ENCODE measurements at places on chromosomes 13 and 19.

DNA sequence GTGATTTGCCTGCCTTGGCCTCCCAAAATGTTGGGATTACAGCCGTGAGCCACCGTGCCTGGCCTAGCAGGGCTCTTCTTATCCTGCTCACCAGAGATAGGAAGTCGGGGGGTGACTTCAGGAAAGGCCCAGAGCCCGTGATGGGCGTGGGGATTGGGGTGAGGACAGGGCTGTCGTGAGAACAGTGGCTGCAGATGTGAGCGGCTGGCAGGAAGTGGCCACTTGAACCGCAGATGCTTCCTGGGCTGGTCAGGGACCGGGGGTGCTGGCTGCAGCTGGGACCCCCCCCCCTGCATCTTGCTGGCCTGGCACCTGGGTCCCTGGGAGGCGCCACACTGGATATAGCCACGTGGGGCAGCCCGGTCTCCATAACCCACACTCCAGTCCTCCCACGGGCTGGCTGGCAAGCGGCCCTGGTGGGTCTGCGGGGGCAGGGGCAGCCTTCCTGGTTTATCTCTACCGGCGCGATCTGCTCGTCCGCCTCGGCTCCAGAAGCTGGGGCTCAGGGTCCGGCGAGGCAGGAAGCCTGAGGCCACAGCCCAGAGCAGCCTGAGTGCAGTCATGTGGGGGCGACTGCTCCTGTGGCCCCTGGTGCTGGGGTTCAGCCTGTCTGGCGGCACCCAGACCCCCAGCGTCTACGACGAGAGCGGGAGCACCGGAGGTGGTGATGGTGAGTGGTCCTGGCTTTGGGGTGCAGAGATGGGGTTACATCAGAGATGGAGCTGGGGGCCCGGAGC lies at the start of gene F2RL3:
F2RL3 (plus strand) TSS at position 371 of the 737 bp plus-strand sequence; CDS start at position 562, 191 bp downstream.
- DNase-seq, result peak; percentile 42

GRCh38 chr19:31938675-31939074 lies 406.7 kb upstream of the ZNF507 start:
- DNase-seq, result peak; percentile 1

- no peak for DNase-seq
Observed at GRCh38 chr19:334296-335071, 10.1 kb downstream of the MIER2 start.

- no peak for DNase-seq
Observed at GRCh38 chr13:42066542-42066941, 18.1 kb downstream of the DGKH start.

DNA sequence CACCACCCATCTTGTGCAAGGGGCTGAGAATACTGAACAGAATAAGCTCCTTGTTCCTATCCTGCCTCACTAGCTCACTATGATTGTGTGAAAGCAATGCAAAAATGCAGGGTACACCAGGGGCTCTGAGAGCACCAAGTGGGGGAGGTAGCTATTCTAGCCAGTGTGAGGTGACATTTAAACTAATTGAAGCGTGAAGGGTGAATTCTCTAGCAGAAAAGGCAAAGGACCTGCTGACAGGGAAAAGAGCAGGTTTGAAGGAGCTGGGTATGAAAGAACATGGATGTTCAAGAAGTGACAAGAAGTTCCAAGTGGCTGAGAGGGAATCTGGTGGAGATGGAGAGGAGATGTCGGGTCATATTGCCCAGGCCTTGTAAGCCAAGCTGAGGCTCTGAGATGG lies 64.2 kb downstream of the SIAH3 start:
- DNase-seq, result no peak

GRCh38 chr13:85853161-85853894 lies 54.1 kb upstream of the SLITRK6 start:
- DNase-seq, result no peak

DNA sequence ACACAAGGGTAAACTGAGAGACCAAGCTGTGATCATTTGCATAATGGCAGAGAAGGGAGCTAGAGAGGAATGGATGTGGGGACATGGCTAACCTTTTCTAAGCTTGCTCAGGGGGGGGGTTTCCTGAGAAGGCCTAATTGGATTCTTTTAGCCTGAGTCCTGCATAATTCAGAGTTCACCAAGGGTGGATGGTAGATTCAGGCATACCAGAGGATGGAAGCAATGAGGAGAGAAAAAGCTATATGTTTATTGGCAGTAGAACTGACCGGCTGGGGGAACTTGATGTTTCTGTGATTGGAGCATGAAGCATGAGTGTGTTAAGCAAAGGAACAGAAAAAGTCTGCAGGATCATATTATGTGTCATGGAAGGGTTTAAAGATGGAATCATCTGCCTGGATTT lies 65.9 kb upstream of the KLF12 start:
- no peak for DNase-seq

GRCh38 chr19:55346725-55347441 lies 7.2 kb downstream of the KMT5C start:
- DNase-seq, result no peak

GRCh38 chr13:73440296-73440895 lies 381.6 kb downstream of the KLF5 start:
- no peak for DNase-seq

DNA sequence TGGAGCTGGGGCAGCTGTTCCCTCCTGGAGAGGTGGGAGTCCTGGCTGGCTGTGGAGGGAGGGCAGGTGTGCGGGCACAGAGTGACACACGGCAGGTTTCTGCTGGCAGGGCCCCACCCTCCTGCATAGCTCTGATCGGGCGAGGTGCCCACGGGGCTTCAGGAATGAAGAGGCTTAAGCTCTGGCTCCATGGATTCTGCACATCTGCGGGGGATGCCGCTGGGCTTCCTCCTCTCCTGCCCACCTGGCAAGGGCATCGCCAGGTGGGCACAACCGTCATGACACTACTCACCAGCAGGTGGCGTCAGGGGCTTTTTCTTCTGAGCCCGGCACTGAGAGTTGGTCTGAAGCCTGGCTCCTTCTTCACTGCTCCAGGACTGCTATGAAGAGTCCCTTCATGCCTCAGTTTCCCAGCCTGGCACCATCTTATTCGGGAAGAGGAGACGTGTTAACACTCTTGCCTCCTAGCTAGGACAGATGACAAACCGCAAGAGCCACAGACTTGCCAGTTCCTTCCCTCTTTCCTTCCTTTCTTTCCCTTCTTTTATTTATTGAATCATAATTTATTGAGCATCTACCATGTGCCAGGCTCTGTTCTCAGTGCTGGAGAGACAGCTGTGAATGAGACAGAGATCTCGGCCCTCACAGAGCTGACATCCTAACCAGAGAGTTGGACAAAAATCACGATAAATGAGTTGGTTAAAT lies 15.2 kb upstream of the PAK4 start:
- DNase-seq, result no peak

GRCh38 chr13:99895444-99896368 lies 75.9 kb downstream of the ZIC5 start:
- DNase-seq, result no peak

GRCh38 chr13:76758738-76759137 lies 127.5 kb downstream of the KCTD12 start:
- DNase-seq, result no peak

DNA sequence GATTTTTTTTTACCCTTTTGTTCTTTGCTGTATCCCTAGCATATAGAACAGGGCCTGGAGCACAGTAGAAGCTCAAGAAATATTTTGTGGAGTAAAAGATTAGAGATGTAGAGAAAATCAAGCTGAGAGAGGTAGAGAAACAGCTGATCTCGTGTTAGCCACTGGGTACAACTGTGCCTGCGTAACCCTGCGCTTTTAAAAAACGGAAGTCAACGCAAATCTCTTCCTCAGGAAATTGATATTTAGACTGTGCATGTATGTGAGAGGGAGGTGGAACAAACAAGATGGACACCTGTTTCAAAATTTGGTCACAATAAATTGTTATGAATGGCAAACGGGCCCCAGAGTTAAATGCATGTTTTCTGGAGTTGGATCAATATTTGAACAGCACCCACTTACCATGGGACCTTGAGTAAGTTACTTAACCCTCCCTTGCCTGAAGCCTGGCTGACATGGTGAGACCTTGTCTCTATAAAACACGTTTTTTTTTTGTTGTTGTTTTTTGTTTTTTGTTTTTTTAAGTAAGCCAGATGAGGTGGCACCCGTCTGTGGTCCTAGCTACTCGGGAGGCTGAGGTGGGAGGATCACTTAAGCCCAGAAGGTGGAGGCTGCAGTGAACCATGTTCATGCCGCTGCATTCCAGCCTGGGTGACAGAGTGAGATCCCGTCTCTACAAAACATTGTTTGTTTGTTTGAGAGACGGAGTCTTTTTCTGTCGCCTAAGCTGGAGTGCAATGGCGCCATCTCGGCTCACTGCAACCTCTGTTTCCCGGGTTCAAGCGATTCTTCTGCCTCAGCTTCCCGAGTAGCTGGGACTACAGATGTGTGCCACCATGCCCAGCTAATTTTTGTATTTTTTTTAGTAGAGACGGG lies 3.3 kb upstream of the EPOR start:
- no peak for DNase-seq

- no peak for DNase-seq
Observed at GRCh38 chr13:77831866-77832265, 86.8 kb downstream of the EDNRB start.

- DNase-seq, result no peak
Observed at GRCh38 chr19:934865-935479, 9.1 kb downstream of the ARID3A start.

- DNase-seq, result no peak
Observed at GRCh38 chr13:56718791-56719190, 421.9 kb upstream of the PRR20A start.

- DNase-seq, result no peak
Observed at GRCh38 chr13:40662866-40663265, 3.6 kb downstream of the FOXO1 start.

DNA sequence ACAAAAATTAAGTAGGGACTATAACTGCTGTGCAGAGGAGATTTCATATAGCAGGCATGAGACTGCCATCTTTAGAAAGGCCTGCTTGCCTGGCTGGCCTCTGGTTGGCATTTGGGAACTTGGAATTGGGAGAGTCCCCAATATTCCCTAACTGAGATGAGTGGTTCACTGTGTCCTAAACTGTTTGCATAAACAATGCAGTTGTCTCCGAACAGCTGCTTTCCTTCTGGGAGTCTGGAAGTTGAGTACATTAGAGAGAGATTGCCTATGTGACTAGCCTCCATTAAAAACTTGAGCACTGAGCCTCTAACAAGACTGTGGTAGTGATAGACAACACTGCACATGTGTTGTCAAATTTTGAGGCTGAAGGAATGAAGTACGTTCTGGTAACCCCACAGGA lies 47.4 kb downstream of the STOML3 start:
- DNase-seq, result no peak

GRCh38 chr19:40561947-40562346 lies 14.7 kb upstream of the SHKBP1 start:
- peak; percentile 46 for DNase-seq

DNA sequence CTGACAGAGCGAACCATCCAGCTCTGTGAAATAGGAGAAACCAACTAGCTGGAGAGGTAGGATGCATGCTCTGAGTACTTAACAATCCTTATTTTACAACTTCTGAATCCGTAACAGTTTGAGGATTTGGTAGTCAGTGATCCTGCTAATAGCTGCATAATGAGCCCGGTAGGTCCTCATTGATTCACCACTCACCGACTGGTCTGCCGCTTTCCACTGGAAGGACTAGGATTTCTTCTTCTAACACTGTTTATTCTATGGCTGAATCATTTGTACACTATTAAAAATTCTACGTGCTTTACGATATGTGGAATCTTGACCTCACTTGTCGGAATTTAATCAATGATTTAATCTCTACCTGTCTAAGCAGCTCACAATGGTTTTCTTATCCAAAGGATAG lies 33.9 kb downstream of the SPATA13 start:
- DNase-seq, result no peak

- DNase-seq, result no peak
Observed at GRCh38 chr13:47708386-47708785, 292.7 kb downstream of the SUCLA2 start.

- DNase-seq, result no peak
Observed at GRCh38 chr19:17658666-17659065, 29.5 kb downstream of the UNC13A start.

- DNase-seq, result no peak
Observed at GRCh38 chr13:107866032-107866940, 349.1 kb downstream of the LIG4 start.

DNA sequence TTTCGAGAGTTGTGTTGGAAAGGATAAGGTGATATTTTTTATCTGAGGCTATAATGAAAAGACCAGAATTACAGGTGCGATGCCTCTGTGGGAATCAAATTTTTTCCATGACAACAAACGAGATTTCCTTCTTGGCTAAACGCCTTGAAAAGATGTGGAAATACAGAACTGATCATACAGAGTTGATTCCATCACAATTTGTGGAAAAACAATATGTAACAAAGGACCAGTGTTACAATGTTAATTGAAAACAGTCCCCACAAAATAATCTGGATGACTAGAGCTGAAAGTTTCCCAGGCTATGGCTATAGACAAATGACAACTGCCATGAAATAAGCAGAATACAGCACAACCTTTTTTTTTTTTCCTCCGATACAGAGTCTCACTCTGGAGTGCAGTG lies 628.9 kb downstream of the DIAPH3 start:
- no peak for DNase-seq

DNA sequence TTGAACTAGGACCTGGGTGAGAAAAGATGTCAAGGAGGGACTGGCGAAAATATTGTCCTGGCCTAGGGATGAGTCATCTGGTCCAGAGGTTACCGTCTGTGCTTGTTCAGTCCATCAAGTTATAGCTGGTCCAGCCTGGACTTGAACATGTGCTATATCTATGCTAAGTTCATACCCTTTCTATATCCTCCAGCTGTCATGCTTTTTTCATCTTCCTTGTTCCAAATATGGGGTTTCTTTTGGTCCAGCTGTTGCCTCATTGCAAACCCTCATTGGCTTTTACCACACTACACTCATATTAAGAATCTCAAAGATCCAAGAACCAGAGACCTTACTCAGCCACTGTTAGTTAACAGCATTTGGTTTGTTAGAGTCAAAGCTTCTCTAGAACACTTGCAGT lies 19.1 kb upstream of the KLF12 start:
- DNase-seq, result no peak

DNA sequence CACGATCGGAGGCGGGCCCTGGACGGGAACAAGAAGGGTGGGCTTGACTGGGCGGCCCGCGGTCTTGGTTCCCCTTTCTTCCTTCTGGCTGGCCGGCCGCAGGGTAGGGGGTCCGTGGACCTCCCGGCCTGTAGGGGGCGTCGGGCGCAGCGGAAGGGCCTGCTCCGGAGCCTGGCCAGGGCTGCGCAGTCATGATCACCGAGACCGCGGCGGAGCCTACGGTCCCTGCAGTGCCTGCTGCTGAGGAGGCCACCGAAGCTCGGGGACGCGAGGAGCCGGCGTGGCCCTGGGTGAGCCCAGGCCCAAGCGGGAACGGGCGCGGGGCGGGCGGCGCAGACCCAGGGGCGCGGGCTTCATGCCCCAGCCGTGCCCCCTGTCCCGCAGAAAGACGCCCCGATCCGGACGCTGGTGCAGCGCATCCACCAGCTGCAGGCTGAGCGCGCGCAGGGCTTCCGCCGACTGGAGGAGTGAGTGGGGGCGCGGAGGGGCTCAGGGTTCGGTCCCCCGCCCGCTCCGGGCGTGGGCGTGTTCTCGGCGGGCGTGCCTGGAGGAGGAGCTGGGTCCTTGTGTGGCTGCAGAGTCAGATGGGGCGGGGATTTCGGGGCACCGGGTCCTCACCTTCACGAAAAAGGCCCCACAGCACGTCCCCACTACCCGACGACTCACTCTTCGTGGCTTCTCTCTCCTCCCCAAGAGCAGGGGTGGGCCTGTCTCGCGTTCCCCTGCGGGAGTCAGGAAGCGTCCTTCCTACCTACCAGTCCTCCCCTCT lies at the start of gene REX1BD:
REX1BD (plus strand) TSS at position 188 of the 769 bp plus-strand sequence; CDS start at position 192, 4 bp downstream.
- DNase-seq, result peak; percentile 90

- DNase-seq, result peak; percentile 97
Observed at GRCh38 chr19:56121180-56122167, at the start of gene ZNF787. ZNF787 (minus strand) TSS chr19:56121295; CDS start chr19:56103217, 18,078 bp downstream.

- DNase-seq, result no peak
Observed at GRCh38 chr19:45376045-45376724, 5.8 kb upstream of the ERCC2 start.

Measured in GDM1 (cell line).